ENCODE measurements at places on chromosomes 7 and 10.

DNA sequence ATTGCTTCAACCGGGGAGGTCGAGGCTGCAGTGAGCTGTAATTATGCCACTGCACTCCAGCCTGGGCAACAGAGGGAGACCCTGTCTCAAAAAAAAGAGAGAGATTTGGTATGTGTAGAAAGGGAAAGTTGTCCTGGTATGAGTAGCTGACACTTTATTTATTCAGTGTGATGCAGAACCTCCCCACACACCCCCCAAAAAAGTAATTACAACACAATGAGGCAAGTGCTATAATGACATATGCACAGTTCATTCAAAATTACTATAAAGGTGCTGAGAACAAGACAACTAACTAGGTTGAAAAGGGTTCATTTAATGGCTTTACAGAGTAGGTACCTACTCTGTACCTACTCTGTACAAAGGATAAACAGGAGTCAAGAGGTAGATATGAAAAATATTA, 80.2 kb downstream of the PDSS1 start:
- no peak for DNase-seq

- no peak for DNase-seq
These were observed 133.0 kb upstream of the AUTS2 start for GRCh38 chr7:69465262-69465661.

DNA sequence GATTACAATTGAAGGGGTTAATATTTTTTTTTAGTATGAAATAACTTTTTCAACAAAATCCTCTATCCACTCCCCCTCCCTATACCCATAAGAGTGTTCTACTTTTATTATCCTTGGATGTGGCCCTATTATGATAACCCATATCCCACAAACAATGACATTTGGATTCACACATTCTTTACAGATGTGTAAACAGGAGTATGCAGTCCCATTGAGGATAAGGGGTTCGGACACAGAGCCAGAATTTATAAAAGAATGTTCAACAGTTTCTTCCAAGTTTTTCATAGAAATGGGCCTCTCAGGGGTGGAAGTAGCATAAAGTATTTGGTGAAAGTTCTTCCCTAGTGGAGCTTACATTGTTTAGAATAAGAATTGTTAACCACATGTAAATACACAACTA, 16.1 kb upstream of the PCLO start:
- no peak for DNase-seq

DNA sequence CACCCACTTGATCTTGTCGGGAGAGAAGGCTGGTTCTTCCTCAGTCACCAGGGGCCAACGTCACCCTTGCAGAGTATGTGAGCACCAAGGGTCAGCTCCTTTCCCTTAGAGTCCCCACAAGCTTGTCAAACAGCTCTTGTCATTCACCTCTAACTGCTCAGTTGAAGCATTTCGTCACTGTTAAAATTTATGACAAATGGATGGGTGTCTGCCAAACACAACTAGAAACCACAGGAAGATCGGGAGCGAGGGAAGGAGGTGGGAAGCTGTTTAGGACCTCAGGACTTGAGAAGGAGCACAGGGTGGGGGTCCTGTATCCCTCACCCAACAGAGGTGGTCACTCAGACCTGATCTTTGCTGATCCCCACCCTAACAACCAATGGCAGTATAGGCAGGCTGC, 373.3 kb upstream of the IGFBP3 start:
- DNase-seq = no peak

DNA sequence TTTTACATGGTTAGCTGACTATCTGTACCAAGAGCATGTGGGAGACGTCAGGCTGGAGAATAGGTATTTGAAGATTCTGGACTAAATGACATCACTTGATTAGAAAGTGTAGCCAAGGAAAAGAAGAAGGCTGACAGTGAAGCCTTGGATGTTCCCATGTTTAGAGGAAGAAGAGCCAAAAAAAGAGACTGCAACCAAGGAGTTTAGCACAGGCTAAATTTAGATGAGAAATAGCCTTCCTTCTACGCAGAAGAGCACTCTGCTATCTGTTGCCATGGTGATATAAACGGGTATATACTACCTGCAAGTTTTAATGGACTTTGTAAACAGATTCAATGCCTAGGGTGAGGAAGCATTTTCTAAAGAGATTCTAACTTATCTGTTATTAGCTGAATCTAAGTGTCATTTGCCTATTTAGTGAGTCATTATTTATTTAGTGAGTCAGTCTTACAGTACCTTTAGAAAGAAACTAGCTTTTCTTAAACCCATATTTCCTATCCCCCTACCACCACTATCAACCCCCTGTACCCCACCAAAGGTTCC, 69.8 kb downstream of the CDK6 start:
- no peak for DNase-seq

Data from activated CD4-positive, alpha-beta T cell treated with anti-CD3 and anti-CD28 coated beads, Interleukin-2, amount 50 U/mL, for 24 hours (primary cell).